T-helper 9 cell (primary cell): ENCODE measurements at places on chromosomes 6 and 20.

DNA sequence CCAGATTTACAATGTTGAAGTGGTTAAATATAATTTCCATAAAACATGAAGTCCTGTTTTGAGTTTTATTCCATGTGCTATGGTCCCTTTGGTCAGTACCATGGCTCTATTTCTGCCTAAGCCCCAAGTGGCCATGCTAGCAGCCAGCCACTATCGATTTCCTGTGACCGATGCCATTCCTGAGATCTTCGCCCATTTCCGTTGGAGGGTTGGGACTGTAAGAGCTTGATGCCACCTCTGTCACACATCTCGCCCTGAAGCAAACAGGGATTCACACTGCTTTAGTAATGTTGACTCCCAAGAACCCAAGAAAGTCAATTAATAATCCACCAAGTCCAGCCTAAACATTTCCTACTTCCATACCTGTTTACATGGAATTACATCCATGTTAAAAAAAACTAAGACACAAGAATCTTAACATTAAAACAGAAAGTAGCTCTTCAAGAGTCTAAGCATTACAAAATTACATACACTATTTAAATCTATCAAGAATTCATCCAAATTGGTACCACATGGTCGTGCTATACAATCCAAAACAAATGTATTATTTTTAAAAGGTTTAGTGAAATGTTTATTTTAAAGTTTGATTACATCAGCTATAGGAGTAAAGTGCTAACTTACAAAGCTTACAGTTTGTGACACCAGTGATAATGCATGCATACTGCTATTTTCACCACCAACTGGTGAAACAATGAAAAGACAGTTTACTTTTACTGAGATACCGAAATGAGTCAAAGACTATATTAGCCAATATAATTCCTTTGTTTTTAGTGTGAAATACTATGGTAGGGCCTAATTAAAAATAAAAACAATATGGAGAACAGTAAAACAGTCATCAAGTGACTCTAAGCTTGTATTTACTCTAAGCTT lies 2.5 kb downstream of the RBM39 start:
- DNase-seq: no peak

DNA sequence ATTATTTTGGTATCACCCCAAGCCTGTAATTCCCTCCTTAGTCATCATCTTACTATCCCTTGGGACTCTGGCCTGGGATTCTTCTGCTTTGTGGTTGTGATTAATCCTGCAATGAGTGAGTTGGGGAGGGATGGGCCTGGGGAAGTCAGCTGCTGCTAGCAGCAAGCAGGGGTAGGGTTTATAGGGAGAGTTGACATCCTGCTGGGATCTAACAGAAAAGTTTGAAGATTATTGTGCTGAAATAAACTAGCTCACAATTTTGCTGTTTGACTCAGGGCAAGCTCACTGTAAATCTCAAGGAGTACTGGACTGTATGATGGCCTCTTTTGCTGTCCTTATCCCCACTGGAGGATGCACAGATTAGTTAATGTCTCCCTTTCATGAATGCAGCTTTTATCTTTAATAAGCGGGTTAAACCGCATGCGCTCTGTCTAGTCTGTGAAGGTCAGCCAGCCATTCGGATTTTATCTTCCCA lies 83.4 kb downstream of the JARID2 start:
- DNase-seq: no peak

- no peak for DNase-seq
Observed at GRCh38 chr6:24768361-24768760, 6.4 kb upstream of the GMNN start.

- DNase-seq: no peak
Observed at GRCh38 chr6:68094070-68094469, 541.0 kb upstream of the ADGRB3 start.

GRCh38 chr6:112466373-112467151 lies 119.4 kb downstream of the RFPL4B start:
- no peak for DNase-seq

DNA sequence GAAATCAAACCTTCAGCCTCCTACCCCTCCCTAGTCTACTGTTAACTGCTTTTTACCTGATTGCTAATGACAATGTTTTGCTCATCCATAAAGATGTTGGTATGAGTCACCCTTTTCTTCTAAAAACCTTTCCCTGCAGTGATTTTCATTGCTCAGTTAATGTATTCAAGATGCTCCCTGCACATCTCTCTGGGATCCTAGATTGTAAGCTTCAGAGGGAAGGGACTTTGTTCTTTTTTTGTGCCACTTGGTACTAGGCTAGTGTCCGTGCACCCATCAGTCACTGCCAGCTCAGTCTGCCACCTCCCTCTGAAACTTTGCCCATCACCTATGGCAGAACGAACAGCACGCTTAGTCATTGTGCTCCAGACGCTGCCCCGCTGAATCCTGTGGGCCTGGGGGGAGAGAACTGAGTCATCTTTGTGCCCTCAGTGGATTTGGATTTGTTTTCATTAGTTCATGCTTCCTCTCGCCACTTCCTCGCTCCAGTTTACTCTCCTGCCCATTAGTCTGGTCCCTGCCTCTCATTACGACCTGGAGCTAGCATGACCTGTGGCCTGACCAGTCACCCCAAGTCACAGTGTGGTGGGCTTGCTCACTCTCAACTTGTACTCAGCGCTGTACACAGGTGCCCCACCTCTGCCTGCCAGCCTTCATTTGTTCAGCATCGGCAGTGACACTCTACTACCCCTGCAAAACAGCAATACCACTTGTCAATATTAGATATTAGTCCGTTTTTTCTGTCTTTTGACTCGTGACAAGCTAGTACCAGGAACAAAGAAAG lies 78.0 kb upstream of the TMEM181 start:
- no peak for DNase-seq

- DNase-seq: no peak
Observed at GRCh38 chr6:158569036-158569435, 9.1 kb downstream of the TMEM181 start.

DNA sequence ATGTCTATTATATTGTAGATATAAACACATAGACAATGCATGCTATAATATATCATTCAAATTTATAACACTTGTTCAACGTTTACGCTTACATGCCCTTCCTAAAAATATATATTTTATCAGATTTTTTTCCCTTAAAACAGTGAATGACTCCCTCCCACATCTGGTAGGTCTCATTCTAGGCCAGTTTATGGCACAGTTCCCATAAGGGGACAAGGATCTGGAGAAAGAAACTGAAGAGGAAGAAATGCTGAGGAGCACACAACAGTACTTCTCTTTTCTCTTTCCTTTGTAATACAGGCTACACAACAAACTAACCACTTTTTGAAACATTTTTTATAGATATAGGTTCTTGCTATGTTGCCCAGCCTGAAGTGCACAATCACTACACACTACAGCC lies 48.6 kb upstream of the RCAN2 start:
- DNase-seq: no peak

DNA sequence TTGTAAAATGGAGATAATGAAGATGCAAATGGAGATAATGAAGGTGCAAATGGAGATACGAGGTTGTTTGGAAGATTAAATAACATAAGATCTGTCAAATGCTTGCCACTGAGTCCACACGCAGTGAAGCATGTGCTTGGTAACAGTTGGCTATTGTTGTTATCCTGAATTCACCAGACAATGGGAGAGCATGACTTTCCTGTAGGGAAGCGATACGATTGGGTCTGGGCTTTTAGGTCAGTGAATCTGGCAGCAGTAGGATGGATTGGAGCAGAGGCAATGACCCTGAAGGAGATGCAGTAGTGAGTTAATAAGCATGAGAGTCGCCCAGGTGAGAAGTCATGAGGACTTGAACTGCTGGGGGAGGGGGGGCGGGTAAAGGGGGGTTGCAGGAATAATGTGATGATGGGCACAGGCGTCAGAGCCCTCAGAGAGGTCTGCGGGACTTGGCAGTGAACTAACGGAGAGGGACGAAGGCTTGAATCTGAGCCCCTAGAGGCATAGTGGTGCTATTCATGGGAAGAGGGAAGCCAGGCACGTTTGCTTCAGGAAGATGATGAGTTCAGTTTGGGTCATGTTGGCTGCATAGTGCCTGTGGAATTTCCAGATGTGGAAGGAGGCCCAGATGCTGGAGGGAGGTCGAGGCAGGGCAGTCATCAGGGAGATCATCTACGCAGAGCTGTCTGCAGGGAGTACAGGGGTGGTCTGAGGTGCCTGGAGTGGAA lies 55.4 kb downstream of the ZDHHC14 start:
- no peak for DNase-seq

GRCh38 chr6:17485181-17485580 lies 91.8 kb downstream of the CAP2 start:
- no peak for DNase-seq
